Karpas-422 (cell line): ENCODE measurements at places on chromosomes 6 and 20. TPM values are rescaled to one million over a fixed set of nuclear protein-coding genes. Genes with fewer than 3 reads are reported as not detected.

The HLA-G gene
- not detected in 2 replicates for total RNA-seq

The CST2 gene
- total RNA-seq: not detected in 2 replicates

DNA sequence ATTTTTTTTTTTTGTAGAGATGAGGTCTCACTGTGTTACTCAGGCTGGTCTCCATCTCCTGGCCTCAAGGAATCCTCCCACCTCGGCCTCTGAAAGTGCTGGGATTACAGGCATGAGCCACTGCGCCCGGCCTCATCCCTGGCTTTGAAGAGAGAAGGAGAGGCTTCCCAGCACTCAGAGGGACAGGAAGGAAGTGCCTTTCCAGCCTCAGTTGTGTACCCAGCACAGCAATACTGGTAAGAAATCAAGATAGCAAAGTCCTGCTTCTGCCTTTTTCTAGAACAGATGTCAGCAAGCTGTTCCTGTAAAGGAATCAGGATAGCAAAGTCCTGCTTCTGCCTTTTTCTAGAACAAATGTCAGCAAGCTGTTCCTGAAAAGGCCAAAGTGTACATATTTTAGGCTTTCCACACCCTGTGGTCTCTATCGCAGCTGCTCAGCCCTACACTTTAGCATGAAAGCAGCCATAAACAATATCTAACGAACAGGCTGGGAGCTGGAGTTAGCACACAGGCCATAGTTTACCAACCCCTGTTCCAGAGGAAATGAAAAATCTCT, 6.3 kb upstream of the PLTP start:
- DNase-seq: no peak

DNA sequence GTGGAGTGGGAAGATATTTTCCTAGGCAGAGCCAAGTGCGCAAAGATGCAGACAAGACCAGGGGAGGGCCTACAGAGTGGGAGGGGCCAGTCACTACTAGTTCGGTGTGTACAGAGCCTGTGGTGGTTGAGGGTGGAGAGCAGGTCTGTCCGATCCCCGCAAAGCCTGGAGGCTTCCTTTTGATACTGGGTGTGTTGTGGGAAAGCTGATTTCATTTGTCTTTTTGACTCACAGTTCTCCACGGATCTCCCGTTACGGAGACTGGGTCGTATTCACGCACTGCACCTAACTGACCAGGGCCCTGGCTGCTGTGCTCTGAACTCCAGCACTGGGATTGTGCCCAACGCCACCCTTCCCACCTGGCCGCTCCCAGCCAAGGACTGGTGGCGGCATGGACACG, 1.4 kb upstream of the TIAM2 start:
- no peak for DNase-seq

DNA sequence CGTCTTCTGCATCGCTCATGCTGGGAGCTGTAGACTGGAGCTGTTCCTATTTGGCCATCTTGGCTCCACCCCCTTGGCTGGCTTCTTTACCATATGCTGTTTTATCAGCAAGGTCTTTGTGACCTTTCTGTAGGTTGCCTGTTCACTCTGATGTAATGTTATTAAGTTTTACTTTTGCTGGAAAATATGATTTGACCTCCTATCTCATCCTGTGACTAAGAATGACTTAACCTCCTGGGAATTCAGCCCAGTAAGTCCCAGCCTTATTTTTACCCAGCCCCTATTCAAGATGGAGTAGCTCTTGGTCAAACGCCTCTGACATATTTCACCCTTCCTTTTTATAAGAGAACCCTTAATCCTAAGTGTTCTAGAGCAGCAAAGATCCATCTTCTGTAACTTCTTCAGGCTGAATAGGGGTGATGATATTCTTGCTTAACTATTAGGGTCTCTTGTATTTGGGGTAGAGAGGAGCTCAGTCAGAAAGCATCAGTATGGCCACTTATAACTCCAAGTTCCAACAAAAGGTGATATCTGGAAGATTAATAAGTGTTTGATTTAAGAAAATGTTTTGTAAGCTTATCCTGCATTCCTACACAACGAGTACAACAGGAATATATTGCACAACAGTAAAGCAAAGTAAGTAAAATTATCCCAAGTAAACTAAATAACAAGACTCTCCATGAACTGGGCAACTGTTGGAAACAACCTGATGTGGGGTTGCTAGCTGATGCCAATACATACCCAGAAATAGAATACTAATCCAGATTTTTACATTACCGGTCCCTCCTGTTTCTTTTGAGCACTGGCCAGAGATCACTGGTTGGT, 23.1 kb upstream of the HMGN3 start:
- DNase-seq: no peak

- no peak for DNase-seq
Measured at GRCh38 chr6:70376628-70377027, 36.7 kb upstream of the FAM135A start.

GRCh38 chr20:18754030-18754652, 59.4 kb upstream of the SCP2D1 start:
- DNase-seq: no peak

GRCh38 chr6:3053231-3053508, 15.1 kb upstream of the RIPK1 start:
- DNase-seq: no peak

- DNase-seq: peak; percentile 28
Measured at GRCh38 chr6:156190270-156190669, 586.9 kb upstream of the ARID1B start.

DNA sequence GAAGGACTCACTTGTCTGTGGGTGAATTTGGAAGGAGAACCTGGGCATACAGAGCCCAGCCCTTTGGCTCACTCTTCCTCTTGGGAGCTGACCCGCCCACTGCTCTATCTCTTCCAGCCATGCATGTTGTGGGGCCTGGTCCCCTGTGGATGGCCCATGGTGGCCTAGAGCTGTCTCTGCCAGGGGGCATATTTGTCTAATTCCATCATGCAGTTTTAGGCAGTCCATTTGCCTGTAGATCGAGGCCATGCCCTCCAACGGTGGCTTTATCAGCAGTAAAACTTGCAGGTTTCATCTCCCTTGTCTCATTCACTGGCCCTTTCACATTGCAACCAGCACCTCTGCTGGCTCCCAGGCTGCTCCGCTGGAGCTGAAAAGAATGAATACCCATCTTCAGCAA, 12.9 kb upstream of the EZR start:
- DNase-seq: no peak

- no peak for DNase-seq
Measured at GRCh38 chr6:37069639-37070038, 64.2 kb downstream of the FGD2 start.

DNA sequence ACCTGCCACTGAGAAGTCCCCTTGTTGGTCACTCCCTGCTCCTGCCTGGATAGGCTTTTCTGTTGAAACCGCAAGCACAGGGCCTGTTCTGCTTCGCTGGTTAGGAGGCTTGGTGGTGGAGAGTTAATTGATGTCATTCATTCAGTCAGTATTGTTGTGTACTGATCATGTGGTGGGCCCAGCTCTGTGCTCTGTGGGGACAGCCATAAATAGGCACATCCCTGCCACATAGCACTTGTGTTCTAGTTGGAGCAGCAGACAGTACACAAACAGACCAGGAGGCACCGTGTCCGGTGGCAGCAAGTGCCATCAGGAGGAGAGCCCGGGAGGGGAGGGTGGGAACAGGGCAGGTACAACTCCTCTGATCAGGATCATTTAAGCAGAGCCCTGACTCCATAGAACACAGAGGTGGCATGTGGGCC, 155.2 kb upstream of the INSM1 start:
- DNase-seq: no peak

GRCh38 chr6:135475292-135475886, 22.2 kb downstream of the AHI1 start:
- DNase-seq: no peak

DNA sequence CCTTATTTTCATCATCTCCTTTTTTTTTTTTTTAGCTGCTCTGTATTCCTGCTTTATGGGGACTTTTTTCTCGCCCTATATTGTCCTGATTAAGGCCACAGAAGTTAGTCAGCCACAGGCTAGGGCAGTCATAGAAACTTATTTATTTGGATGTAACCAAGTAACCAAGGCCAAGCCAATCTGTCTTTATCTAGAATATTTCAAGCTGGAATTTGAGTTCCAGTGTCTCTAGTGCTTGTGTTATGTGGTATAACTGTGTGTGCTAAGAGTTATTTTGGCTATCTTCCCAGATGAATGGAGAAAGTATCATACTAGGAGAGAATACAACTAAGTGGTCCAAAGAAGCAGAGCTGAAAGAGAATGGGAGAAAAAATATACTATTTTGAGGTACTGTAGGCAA, 751.5 kb downstream of the CBLN4 start:
- DNase-seq: no peak

GRCh38 chr20:35888657-35889056, 65.6 kb downstream of the SCAND1 start:
- DNase-seq: no peak

GRCh38 chr6:158942349-158942748, 57.7 kb downstream of the RSPH3 start:
- DNase-seq: no peak

DNA sequence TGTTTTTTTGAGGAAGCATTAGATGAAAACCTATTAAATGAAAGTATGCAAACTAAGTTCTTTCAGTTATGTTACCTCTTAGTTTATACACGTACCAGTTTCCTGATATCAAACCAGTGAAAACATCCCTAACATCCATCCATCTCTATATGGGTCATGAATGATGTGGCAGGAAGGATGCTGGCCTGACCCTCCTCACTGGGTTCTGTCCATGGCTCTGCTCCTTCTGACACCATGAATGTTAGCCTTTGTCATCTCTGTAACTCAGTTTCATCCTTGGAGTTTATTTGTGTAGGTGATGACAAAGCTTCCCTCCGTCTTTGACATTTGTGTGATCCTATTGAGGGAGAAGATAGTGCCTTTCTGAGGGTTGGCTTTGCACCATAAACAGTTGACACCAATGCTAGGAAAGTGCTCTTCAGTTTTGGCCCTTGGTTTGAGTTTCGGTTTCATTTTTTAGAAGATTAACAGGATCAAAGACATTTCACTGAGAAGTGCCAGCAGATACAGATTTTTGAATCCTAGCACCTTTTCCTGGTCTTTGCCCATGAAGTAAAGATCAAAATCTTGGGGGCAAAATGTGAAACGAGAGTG, 72.0 kb upstream of the SCGN start:
- no peak for DNase-seq

DNA sequence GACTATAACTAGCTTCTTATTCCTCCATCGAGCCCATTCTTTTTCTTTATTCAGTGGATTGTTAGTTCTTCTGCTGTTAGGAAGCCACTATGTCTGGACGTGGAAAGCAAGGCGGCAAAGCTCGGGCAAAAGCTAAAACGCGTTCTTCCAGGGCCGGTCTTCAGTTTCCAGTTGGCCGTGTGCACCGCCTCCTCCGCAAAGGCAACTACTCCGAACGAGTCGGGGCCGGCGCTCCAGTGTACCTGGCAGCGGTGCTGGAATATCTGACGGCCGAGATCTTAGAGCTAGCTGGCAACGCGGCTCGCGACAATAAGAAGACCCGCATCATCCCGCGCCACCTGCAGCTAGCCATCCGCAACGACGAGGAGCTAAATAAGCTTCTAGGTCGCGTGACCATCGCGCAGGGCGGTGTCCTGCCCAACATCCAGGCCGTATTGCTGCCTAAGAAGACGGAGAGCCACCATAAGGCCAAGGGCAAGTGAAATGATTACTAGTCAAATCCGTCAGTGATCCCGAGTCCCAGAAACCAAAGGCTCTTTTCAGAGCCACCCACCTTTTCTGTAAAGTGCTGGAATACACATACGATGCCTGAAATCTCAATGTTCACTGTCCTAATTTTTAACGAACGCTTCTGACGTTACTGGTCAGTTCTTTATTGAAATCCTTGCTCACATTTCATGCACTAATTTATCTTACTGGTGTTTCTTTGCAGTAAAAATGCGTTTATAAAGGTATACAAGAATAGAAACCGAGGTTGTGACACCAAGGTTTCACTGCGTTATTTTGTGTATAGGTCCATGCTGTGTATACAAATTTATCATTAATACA, 129.9 kb downstream of the HFE start:
- DNase-seq: peak; percentile 67

- no peak for DNase-seq
Measured at GRCh38 chr6:45512717-45513116, 135.0 kb upstream of the SUPT3H start.

GRCh38 chr20:6114696-6115095, 8.1 kb downstream of the FERMT1 start:
- DNase-seq: no peak
